ENCODE measurements at places on chromosomes 7 and 10.

DNA sequence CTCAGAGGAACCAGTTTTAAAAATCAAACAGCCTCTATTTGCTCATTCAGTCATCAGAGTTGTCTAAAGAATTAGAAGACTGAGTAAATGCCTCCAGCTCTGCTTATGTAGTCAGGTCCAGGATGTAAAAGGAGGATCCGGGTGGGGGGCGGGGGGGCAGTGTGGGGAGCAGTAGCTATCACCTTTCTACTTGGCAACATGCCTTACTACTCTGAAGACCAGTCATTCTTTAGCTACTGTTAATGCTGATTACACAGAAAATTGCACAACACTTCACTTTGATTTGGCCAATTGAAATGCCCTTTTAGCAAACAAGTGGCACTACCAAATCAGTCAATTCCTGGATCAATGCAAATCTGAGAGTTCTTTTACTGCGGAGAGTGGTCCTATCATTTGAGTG lies 164.2 kb downstream of the NXPH1 start:
- ATAC-seq: no peak

DNA sequence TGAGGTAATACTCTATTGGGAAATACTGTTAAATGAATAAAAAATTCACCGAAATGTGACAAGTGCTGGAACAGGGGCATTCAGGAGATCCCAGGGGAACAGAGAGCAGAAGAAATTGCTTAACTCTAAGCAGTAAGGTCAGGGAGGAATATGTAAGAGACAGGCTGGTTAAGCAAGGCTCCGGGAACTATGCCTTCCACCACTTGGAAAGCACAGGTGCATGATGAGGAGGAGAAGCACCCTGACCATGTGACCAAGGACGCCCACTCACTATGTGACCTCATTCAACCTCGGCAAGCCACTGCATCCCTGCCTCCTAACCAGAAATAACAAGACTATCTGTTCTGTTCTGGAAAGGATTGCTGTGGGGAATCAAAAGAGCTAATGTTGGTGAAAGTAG lies 218.4 kb downstream of the ELMO1 start:
- ATAC-seq: no peak

DNA sequence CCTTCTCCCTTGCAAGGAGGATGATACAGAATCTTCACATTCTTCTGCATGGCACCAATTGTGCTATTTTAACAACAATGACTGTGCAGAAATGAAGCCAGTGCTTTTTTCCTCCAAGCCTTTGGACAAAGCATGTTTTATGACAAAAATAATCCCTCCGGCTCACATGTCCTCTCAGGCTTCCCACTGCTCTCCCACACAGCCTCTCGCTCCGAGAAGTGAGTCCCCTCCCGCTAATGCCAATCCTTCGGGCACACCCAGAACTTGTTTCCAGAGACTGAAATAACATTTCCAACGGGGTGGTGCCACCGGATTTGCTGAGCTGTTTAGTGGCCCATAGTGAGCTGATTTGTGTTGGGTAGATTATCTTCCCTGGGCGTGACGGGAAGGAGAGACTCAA lies 35.8 kb downstream of the RBM17 start:
- ATAC-seq: no peak

GRCh38 chr10:19816411-19817230 lies at the start of gene PLXDC2:
Gene PLXDC2, plus strand, starts transcription at chr10:19816432.
- no peak for ATAC-seq

DNA sequence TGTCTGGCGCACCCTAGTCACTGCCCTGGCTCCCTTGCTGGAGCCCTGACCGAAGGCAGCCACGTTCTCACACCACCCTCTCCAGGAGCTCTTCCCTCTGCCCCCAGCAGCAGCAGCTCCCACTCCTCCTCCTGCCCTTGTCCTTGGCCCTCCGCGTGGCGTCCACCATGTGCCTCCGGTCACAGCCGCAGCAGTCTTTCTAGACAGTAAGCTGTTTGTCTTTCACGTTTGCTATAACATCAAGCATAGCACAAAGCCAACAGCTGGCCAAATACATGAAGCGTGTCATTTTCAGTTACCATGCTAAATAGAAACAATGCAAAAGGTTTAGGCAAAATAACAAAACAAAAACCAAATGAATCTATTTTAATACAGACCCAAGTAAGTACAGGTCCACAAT lies 3.3 kb downstream of the PITRM1 start:
- ATAC-seq: no peak

- no peak for ATAC-seq
Observed at GRCh38 chr10:1672001-1672781, 65.1 kb downstream of the ADARB2 start.

DNA sequence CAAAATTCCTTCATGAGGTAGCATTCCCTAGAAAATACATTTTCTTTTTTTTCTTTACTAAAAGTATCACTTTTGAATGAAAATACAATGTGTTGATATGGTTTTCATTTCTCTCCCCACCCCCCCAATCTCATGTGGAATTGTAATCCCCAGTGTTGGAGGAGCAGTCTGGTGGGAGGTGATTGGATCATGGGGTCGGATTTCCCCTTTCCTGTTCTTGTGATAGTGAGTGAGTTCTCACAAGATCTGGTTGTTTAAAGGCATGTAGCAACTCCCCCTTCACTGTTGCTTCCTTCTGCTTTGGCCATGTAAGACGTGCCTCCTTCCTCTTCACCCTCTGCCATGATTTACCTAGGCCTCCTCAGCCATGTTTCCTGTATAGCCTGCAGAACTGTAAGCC lies 790.3 kb upstream of the KCND2 start:
- ATAC-seq: no peak

DNA sequence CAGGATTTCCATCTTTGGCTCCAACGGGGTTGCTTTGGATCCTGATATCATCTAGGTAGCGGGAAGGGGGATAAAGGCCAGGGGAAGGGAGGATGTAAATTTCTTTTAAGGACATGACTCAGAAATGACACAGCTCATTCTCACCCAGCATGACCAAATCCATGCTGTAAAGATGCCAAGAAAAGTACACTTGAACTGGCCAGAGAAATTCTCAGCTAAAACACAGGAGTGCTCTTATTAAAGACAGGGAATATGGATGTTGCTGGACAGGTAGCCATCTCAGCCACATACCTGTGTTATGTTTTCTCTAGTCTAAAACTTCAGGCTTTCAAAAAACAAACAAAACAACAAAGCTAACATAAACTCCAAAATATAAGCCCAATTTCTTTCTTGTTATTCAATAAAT lies 68.3 kb downstream of the NAMPT start:
- no peak for ATAC-seq

- ATAC-seq: no peak
Observed at GRCh38 chr7:151900986-151901621, 24.2 kb upstream of the PRKAG2 start.

DNA sequence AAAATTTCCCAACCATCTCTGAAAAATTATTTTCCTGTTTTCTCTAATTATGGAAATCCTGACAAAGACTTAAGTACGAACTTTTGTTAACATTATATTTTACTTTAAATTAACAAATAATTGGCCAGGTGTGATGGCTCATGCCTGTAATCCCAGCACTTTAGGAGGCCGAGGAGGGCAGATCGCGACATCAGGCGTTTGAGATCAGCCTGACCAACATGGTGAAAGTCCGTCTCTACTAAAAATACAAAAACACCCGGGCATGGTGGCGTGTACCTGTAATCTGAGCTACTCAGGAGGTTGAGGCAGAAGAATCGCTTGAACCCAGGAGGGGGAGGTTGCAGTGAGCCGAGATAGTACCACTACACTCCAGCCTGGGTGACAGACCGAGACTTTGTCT lies 32.2 kb downstream of the DGKB start:
- ATAC-seq: no peak

DNA sequence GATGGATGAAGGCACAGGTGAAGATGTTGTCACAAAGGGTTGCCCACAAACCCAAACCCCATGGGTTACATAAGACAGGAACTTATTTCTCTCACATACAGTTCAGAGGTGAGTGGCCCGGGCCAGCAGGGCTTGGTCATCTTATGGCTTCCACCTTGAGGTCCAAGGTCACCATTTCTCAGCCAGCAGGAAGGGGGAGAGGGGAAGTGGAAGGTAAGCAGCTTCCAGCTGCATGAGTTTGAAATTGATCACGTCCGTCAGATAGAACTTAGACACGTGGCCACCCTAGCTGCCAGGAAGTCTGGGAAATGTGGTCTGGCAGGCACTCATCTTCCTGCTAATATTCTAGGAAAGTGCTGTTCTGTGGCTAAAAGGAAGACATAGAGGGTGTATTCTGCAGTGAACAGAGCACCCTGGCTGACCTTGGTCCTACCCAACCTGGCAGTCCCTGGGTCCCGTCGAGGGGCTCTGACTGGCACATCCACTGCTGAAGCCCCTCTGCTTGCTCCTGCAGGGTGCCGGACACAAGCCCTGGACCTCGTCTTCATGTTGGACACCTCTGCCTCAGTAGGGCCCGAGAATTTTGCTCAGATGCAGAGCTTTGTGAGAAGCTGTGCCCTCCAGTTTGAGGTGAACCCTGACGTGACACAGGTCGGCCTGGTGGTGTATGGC lies 49.5 kb downstream of the VWA2 start:
- ATAC-seq: no peak

GRCh38 chr7:5217396-5217795 lies 27.4 kb downstream of the WIPI2 start:
- ATAC-seq: no peak

GRCh38 chr10:119917777-119918176 lies 25.2 kb downstream of the SEC23IP start:
- peak; percentile 27 for ATAC-seq

DNA sequence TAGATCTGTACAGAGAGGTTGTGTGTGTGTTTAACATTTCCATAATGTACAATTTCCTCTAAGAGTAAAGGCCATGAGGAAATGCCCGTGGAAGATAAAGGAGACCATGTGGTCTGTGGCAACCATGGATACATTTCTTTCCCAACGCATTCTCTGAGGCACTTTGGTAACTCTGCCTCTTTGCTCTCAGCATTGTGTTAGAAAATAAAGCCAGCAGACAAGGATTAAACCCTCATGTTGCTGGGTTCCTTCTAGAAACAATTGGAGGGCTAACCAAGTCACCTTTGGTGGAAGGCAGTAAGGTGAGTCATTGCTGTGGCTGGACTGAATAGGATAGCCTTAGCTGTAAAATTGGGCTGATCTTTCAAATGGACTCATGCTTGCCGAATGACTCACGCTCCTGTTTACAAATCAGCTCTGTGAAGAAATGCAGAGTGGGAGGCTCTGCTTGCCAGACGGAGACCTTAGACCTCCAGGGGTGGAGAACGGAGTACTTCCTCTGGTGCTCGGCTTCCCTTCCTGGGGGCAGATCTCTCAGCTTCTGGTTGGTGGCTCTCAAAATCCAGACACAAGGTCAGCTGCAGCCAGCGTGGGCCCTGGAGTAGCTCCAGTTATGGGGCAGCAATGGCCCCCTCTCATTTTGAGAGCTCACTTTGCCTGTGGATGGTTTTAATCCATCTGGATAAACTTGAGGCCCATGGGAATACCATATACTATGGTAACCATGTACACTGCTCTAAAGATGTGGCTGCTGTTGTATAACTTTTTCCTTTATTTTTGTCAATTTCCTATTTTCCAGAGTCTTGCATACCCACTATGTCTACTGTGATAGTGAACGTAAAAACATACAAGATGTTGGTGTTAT lies 137.3 kb downstream of the TCF7L2 start:
- ATAC-seq: no peak

DNA sequence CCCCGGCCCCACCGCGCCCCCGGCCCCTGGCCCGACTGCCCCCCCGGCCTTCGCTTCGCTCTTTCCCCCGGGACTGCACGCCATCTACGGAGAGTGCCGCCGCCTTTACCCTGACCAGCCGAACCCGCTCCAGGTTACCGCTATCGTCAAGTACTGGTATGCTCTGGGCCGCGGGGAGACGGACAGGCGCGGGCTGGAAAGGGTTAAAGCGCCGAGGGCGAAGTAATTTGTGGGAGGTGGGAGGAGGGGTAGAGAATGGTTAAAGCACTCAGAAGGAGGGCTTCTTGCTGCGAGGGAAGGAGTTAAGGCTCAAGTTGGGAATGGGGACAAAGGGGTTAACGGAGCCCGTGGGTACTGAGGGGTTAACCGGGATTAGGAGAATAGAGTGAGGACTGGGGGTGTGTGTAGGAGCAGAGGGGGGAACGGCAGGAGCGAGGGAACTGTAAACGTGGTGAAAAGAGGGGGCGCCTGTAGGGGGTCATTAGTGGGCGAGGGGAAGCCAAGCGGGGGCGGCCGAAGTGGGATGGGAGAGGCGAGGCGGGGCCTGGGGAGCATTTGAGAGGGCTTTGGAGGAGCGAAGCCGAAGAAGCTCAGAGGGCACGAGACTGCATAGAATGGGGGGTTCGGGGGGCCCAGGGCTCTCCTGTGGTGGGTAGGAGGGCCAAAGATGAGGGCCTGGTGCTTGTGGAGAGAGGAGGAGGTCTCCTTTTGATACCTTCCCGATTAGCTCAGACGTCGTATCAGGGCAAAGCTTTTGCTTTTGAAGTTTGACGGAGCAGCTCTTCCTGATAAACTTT lies 605 bp downstream of the SUFU start:
- no peak for ATAC-seq

- no peak for ATAC-seq
Observed at GRCh38 chr7:36018816-36019484, 134.1 kb upstream of the EEPD1 start.

- ATAC-seq: peak; percentile 65
Observed at GRCh38 chr10:50648089-50648934, 24.6 kb upstream of the SGMS1 start.

DNA sequence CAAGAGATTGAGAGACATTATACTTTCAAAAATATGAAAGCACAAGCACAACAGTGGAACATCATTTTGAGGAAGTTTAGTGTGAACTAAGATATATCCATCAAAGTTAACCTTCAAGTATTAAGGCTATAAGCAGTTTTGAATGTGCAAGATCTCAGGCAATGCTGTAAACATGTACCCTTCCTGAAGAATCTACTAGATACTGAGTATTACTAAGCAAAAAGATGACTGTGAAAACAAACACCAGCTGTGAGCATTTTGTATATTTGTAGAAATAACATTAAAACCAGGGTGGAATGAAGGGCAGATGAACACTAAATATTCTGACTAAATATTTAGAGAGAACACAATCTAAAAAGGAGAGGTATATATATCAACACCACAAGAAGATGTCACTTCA lies 41.3 kb upstream of the ADRA2A start:
- ATAC-seq: no peak

DNA sequence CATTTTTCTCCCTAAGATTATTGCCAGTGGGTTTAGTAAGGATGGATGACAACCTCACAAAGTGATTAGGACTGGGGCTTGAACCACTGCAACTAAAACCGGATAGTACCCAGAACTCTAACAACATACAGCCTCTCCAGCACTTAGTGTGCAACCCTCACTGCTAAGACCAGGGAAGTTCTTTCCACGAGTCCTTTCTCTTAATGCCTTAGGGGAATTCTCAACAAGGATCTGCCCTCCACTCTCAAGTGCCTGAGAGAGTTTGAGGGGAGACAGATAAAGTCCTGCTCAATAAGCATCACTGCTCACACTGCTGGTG lies 104.6 kb downstream of the NRP1 start:
- no peak for ATAC-seq

All from activated CD4-positive, CD25-positive, alpha-beta regulatory T cell treated with anti-CD3 and anti-CD28 coated beads, Interleukin-2, amount 50 U/mL, for 24 hours (primary cell).